WERI-Rb-1 (cell line): ENCODE measurements at places on chromosomes 12 and 14.

DNA sequence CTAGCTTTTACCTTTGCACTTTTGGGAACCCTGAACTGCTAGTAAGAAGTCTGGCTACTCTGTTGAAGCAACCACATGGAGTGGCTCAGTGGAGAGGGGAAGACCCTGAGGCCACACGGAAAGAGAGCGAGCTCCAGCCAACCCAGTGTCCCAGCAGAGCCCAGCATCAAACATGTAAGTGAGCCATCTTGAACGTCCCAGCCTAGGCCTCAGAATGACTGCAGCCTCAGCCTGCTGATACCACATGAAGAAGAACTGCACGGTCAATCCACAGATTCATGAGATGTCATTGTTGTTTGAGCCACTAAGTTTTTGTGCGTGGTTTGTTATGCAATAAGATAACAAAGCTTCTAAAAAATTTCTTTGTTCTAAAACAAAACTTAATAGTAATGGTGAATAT is 40.2 kb downstream of the TFCP2 start:
- DNase-seq: no peak

DNA sequence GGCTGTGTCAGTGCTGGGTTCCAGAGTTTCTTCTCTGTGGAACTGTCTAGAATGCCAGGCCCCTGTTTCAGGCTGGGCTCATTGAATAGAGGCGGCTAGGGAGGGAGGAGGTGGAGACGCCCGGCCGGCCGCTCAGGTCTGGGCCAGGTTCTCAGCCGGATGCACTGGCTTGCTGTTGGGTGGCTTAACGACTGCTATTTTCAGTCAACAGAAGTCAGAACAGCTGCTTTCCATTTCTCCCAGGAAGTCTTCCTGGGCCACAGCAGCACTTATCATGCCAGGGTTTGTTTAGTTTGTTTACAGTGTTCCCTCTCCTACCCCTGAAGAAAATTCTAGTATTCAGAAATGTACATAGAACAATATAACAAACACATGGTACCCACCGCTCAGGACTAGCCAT is 26.0 kb upstream of the VPS37B start:
- no peak for DNase-seq

GRCh38 chr12:76031081-76031413 is 529 bp downstream of the PHLDA1 start:
- DNase-seq: no peak

DNA sequence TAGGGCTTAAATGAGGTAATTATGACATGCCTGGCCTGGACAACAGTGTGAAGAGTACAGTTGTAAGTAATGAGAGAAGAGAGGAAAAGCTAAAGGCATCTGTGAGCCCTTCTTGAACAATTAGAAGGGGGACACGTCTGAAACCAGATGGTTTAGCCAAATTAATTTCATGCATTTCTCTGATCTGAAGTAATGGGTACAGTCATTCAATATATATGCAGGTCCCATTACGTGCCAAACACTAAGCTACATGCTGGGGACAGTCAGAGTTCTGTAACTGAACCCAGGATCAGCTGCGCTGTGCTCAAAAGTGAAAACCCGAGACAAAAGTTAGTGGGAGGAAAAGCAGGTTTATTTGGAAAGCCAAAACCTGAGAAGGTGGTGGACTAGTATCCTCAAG is 207.2 kb upstream of the TMTC1 start:
- no peak for DNase-seq

- DNase-seq: no peak
Measured at GRCh38 chr12:52759695-52760094, 17.4 kb downstream of the KRT76 start.

DNA sequence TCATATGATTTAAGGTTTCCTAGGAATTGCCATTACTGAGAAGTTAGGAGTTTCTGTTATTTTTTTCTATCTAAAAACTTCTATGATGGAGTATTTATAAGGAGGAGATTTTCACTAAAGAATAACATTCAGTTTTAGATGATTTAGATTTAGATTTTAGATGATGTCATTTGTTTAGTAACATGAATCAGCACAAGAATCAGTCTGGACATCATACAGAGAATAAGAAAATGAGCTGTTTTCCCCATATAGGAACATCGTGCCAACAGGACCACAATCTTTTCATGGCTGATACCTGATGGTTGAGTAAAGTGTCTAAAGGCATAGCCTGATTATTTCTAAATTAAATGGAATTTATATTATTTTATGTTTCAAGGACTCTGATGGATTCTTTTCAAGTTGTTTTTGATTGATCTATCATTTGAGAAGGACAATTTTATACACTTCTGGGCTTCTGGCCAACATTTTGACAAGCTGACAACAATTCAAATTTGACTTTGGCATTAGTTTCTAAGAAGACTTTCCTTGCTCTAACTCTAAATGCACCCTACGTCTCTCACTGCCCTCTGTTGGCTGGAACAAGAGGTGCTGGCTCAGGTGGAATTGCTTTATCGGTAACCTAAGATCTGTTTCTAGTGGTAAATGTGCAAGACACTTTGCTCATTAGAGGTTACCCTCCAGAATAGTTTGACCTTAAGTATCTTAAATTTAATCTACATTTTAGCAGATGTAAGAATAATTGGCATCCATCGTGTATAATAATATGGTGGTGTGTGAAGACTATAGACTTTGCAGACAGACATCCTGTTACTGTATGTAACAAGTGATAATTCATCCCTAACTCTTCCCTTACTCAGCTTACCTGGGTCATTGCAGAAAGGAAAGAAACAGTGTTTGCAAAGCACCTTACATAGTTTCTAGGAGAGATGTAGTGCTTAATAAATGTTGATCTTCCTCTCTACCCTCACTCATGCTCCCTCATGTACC is 42.8 kb upstream of the CPSF6 start:
- DNase-seq: peak; percentile 9

DNA sequence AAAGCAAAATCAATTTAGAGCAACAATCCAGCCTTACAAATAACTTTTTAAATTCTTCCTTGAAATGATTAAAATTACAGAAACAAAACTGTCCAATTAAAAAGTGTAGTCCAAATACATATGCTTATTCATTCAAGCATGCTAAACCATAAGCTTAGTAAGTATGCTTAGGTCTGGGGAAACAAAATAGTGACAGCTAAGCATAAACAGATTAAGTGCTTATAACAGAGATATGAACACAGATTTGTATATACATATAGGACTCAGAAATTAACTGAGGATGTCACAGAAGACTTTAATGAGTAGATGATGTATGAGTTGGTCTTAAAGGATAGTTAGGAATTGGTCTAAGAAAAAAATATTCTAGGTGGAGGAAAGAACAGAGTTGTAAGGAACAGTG is 41.8 kb downstream of the SCAF11 start:
- DNase-seq: no peak

GRCh38 chr14:81594012-81594411 is 60.4 kb upstream of the SEL1L start:
- DNase-seq: peak; percentile 68

DNA sequence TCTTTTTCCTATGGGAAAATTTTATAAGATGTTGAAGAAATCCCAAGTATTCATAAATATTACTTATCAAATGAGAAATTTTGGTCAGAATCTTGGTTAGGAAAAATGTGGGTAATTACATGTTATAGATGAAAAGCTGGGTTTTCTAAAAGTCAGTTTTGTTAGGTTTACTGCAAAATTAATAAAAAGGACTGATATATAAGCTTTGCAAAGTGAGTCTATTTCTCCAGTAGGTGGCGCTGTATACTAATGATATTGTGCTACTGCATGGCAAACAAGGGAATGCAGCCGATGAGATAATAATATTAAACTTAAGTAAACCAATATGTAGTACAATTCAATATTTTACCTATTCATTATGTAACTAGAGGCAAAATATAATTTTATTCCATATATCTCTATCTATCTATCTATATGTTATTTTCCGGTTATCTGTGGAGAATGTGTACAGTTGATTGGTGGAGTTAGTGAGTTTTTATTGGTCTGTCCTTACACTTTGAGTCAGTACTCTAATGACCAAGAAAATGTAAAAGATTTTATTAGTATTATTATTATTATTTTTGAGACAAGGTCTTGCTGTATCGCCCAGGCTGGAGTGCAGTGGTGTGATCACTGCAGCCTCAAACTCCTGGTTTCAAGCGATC is 32.9 kb downstream of the MIPOL1 start:
- no peak for DNase-seq

DNA sequence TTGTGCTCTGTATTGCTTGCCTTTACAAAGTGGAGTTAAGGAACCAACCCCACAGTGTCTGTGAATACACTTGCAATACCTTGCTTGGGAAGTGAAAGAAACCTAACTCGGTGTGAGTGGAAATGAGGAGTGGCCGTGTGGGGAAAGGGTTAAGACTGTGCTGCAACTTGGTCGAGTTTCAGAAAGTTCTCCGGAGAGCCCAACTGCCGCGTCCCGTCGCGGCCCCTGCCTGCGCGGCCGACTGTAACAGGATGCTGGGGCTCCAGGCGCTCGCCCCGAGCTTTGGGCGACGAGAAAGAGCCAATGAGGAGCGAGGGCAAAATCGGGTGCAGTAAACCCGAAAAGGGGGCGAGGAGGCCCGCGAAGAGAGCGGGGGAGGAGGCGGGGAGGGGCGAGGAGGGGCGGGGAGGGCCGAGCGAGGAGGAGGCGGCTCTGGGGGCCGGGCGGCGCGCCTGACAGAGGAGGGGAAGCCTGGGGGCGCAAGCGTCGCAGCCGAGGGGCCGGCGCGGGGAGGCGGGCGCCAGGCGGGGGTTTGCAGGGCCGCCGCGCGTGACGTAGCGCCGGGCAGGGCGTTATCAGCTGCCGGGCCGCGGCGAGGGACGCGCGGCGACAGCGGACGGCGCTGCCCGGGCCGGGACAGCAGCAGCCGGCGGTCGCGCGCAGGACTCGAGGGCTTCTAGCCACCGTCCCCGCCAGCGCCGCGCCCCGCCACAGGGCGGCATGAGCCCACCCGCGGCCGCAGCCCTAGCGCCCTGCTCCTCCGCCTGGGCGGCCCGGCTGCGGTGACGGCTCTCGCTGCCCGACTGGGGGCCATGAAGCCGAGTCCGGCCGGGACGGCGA is at the start of gene DACT1:
Gene DACT1, plus strand, starts transcription at position 572 of the 840 bp plus-strand sequence. Its CDS starts 241 bp downstream, at position 813.
- DNase-seq: peak; percentile 50

DNA sequence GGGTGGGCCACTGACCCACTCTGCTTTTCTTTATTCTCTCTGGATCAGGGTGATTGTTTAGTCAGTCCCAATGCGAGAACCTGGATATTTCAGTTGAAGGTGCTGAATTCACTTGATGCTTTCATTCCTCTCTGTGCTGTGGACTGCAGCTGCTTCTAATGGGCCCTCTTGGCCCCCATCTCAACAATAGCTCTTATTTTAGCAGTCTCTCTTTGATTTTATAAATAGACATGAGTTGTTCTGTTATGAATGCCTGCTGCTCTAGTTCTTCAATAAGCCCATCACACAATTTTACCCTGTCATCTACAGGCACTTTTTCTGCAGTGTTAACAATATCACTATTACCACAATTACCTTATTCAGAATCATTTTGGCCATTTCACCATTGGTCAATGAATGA is 54.1 kb upstream of the YARS2 start:
- no peak for DNase-seq

GRCh38 chr12:112294793-112295192 is 87.4 kb downstream of the HECTD4 start:
- DNase-seq: peak; percentile 21

DNA sequence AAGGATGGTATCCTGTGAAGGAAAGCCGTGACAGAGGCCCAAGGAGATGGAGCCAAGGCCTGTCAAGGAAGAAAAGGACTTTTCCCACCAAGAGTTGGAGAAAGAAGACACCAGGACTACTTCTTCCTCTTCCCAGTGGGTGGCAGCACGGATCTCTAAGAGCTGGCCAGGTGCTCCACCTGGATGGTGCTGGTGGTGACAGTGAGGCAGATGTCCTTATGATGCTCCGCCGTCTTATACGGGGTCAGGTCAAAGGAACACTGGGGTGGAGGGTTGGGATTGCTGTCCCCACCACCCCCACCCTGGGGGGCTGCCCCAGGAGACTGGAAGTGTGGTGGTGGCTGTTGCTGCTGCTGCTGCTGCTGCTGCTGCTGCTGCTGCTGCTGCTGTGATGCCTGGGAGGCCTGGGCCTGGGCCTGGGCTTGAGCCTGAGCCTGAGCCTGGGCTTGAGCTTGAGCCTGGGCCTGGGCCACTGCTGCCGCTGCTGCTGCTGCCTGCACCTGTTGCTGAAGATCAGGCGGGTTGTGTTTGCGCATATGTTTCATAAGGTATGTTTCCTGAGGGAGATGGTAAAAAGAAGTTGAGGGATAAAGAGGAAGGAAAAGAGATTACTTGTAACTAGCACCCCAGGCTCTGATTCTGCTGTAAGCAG is 4.8 kb upstream of the ING4 start:
- peak; percentile 59 for DNase-seq

- DNase-seq: peak; percentile 75
Measured at GRCh38 chr12:55073043-55074022, 52.9 kb upstream of the OR9K2 start.

GRCh38 chr12:56286044-56286830 is 13.9 kb downstream of the CS start:
- DNase-seq: no peak

GRCh38 chr12:80293347-80293746 is 150.7 kb upstream of the PTPRQ start:
- no peak for DNase-seq

- no peak for DNase-seq
Measured at GRCh38 chr14:106318700-106319099, 792.3 kb downstream of the TMEM121 start.

DNA sequence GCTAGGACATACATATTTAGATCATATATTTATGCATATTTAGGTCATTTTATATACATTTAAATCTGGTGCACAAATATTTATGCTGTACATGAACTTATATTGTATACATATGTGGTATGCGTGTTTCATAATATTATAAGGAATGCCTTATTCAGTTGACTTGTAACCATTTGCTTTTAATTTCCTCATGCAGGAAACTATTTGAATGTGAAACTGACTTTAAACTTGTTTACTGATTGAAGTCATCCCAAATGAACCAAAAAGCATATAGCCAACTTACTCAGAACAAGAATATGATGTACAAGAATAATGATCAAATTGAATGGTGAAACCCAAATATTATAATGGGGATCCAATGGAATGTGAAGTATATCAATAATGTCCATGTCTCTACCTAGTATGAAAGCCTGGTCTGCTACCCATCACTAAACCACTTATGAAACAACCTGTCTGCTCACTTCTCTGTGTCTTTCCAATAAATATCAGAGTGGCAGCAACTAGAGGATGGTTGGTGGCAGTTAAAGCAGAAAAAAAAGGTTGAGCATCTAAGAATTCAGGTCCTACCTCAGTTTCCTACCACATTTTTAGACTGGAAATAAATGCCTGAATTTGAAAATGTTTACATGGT is 38.3 kb downstream of the RPS6KA5 start:
- no peak for DNase-seq

GRCh38 chr12:125124320-125124966 is 59.2 kb downstream of the AACS start:
- no peak for DNase-seq

DNA sequence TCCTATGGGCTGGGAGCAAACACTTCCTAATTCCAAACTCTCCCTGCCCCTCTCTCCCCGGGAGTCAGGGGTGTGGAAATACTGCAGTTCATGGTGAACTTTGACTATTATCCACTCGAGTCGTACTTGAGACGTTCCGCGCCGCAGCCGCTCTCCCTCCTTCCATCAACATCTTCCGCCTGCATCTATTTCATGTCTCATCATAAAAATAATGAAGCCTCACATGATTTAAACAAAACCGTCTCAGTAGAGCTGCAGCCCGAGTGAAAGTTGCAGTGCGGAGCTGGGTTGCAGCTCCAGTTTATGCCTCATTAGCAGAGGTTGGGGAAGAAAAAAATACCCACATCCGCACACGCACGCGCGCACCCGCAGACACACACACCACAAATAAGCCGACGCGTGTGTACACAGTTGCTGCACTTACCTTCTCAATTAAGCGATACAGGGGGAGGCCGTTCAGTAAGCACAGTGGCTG is 283 bp downstream of the LMO3 start:
- DNase-seq: peak; percentile 28
